ENCODE measurements at places on chromosomes 12 and 14.

DNA sequence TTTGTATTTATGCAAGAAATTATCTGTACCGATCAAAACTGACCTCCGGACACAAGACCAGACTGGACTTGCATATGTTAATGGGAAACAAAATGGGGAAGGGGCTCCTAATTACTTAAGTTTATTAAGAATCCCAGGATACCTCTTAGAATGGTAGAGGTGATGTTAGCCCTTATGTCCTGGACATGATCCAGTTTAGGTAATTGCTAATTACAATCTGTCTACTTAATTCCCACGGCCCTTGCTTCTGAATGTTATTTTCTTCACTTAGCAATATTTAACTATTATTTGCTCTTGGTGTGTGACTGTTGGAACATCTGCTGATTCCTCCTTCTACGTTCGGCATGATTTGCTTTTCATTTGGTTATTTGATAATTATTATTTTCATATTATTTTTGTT is 644.0 kb downstream of the DIO2 start:
- no peak for DNase-seq

DNA sequence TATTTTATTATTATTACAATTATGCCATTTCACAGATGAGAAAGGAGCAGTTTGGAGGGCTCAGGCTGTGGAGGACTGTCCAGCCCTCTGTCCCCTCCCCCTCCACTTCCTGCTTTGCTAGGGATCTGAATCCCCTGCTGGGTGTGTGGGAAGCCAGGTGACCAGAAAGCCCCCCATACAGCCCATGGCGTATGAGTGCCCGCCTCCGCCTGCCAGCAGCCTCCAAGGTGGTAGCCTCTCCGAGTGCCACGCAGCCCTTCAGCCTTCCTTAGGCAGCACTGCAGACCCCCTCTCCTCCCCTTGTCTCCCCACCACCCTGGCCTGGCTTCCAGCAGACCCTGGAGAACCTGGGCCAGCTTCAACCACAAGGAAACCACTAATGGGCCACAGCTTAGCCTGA is 12.6 kb downstream of the DTX1 start:
- no peak for DNase-seq

- DNase-seq = peak; percentile 44
Measured at GRCh38 chr12:49059299-49060171, 1.1 kb downstream of the KMT2D start.

- peak; percentile 94 for DNase-seq
Measured at GRCh38 chr14:75578102-75578785, at the start of gene FLVCR2. FLVCR2 (plus strand) TSS chr14:75578620; CDS start chr14:75578973, 353 bp downstream.

- DNase-seq = no peak
Measured at GRCh38 chr12:69046363-69046762, 113.4 kb upstream of the CPM start.

DNA sequence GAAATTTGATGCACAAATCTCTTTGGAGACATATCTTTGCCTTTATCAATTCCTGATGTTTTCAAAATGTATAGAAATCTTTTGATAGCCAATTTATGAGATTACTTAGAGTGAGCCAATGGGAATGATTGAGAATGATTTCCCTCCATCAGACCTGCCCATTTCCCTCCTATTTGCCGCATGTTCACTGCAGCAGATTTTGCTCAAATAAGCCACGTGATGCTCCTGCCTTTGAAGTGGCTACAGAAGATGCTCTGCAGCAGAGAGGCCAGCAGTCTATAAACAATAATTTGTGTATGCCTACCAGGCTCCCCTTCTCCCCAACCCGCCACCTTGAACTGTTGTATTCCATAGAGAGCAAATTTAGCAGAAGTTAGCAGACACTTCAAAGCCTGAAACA is 21.9 kb downstream of the WIF1 start:
- DNase-seq = no peak

- no peak for DNase-seq
Measured at GRCh38 chr14:38004610-38004879, 203.2 kb upstream of the SSTR1 start.

Measured in suppressor macrophage (primary cell).